ENCODE measurements at places on chromosomes 13 and 19.

DNA sequence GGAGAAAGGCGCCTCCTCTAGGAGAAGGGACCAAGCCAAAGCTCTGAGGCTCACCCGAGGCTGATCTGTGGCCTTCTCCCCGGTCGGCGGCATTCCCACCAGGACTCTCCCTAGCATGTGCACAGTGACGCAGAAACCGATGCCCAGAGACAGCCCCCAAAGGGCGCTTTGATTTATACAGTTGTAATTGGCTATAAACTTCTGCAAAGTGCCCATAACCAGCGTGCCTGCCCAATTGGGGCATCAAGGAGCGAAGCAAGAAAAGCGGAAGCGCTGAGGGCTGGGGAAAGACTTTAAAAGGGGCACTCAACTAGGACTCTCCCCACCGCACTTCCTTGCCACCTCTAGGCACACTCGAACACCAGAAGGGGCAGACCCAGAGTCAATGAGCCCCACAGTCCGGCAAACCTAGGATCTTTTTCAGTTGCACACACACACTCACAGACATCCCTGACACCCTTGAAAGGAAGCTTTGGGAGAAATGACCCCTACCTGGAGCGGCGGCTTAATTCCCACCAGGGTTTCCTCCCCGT lies 1.8 kb downstream of the CDX2 start:
- no peak for DNase-seq

- DNase-seq = no peak
Observed at GRCh38 chr13:32904266-32904665, 112.0 kb upstream of the KL start.

- DNase-seq = no peak
Observed at GRCh38 chr13:53201454-53202225, 173.0 kb downstream of the OLFM4 start.

- DNase-seq = no peak
Observed at GRCh38 chr13:83085186-83085900, 796.9 kb downstream of the SLITRK1 start.

GRCh38 chr13:105607016-105607415 lies 928.4 kb downstream of the EFNB2 start:
- DNase-seq = no peak

GRCh38 chr19:13872695-13873389 lies 4.1 kb upstream of the NANOS3 start:
- DNase-seq = no peak

GRCh38 chr13:99809926-99810325 lies 161.6 kb downstream of the ZIC5 start:
- DNase-seq = no peak

DNA sequence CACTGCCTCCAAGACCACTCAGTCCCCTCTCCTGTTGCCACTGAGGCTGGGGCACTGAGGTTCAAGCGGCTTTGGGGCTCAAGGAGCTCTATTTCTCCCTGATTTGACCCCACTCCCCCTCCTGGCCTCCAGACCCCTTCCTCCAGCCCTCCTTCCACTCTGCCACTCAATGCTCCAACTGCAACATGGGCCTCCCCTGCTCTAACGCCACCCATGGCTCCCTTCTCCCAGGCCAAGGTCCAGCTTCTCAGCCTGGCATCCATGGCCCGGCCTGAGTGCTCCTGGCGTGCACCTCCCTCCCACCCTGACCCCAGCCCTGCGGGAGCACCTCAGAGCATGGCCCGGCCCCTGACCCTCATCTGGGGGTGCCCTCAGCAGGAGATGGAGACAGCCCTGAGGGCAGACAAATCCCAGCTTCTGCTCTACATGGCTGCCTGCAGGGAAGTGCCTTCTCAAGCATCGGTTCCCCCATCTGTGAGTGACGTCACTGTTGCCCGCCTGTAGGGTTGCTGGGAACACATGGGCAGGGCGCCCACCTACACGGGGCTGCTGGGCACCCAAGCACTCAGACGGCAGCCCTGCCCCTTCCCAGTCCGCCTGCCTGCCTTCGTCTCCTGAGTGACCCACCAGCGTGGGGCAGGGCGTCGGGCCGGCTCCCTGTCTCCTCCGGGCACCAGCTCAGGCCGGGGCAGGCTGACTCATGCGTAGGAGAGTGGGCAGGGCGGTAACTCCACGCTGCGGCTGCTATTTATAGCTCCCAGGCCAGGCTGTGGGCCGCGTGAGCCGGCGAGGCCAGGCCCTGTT lies 1.6 kb upstream of the DIRAS1 start:
- no peak for DNase-seq

DNA sequence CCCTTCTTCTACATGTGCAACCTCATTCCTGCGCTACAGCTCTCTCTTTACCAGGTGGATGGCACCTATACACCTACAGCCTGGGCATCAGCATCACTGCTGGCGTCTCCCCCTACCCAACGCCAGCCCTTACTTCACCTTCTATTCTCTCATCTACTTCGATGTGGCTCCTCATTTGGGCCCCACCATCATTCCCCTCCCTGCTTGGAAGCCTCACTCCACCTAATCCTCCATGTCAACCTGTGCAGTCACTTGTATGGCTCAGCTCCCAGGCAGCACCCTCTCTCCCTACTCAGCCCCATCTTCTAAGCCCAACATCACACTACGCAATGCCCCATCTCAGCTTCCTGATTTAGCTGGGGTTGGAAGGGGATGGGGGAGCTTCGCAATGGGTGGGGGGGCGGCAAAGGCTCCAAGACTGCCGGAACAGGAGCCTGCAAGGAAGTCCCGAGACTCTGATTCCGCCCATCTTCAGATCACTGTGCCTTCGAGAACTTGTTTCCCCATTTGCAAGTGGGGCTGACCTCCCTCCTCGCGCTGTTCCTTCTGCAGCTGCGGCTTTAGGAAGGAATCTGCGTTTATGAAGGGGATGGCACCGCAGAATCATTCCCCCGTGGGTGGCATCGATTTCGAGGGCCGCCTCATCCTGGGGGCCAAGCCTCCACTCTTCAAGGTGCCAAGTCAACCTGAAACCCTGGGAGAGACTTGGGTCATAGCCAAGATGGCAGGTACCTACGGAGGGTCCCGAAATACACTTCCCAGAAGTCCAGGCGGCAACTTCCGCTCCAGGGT lies 913 bp downstream of the MZF1 start:
- no peak for DNase-seq

DNA sequence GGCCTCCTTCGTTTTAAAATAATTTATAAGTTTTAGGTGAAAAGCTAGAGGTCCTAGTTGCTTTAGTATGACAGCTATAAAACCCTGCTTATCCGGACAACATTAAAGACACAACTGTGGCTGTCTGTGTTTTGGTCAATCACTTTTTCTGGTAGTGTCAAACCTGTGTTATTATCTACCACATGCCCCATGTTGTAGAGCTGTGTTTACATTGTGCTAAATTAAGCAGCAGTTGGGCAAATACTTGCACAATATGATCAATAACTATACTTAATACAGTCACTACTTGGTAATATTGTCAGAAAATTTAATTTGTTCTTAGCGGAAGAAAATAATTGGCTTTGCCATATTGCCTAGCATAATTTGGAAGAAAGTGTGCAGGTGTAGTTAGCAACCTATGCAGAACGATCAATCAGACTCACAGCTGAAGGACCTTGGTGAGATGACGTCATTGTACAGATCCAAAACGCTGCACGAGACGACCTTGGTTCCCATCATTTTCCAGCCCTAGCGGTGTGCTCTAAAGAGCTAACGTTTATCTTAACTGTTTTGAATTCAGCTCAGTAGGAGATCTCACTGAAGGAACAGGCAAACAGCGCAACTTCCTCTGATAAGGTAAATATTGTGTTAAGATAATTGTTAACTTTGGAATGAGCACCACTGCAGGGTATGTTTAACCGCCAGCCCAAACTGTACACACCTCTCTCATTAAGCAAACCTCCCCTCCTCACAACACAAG lies 476.6 kb downstream of the IRS2 start:
- DNase-seq = no peak

- DNase-seq = no peak
Observed at GRCh38 chr19:10010247-10010691, at the start of gene COL5A3. TSS of gene COL5A3 (minus strand) at chr19:10010504. CDS start at chr19:10010385, 119 bp downstream.

GRCh38 chr13:109494925-109495369 lies 291.4 kb downstream of the IRS2 start:
- DNase-seq = no peak

DNA sequence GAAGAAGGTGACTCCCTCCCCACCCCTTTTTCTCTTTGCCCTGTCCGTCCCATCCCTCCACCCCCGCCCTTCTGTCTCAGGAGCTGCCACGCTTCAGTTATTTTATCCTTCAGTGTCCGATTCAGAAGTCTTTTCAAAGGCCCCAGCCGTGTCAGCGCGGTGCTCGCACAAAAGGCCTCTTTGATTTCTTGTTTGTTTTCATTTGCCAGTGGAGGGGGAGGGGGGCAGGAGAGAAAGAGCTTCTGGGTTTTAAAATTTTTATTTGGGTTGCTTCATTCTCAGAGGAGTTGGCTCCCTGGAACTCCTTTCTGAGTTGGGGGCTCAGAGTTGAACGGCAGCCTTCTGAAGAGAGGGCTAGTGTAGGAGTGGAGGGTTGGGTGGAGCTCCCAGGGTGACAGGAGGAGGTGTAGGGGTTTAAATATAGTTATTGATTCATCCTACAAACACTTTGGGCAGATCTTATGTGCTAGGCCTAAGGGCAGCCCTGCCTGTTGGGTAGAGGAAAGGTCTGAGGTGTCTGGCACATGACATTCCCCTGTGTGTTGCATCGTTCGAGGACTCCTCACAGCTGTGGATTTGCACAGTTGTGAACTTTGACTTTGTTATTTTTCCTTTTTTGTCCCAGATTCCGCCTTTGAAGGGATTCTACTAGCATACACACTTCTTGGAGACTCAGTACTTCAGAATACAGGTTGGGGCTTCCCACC lies 36.8 kb downstream of the NFIX start:
- DNase-seq = no peak

GRCh38 chr13:50033725-50034124 lies 18.5 kb downstream of the KCNRG start:
- no peak for DNase-seq

DNA sequence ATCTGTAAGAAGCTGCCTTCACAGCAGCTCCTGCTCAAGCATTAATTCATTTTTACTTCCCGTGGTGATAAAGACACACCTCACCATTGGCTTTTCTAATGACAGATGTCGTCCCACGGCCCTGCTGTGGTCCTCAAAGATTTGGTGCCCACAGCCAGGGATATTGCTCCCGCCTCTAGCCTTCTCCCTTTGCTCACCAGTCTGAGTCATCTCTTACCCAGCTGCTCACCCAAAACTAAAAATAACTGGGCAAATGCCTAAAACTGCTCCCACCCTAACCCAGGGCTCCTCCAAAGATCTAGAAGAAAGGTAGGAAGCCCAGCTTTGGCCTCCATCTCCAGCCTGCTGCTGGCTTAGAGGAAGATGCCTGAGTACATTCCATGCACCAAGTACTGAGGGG lies 371.1 kb upstream of the ZNF507 start:
- DNase-seq = no peak

DNA sequence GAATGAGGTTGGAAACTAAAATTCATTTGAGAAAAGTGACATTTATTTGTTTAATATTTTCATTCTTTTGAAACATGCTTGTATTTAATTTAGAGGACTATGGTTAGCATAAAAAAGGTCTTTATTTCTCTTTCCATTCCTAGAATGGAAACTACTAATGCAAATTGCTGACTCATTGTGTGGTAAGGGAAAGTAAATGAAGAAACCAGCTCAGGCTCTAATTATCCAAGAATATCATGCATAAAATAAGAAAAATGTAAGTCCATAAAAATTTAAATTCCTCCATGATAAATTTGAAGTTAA lies 777.0 kb upstream of the SLITRK1 start:
- DNase-seq = no peak

- no peak for DNase-seq
Observed at GRCh38 chr13:102983496-102983895, 82.7 kb downstream of the SLC10A2 start.

DNA sequence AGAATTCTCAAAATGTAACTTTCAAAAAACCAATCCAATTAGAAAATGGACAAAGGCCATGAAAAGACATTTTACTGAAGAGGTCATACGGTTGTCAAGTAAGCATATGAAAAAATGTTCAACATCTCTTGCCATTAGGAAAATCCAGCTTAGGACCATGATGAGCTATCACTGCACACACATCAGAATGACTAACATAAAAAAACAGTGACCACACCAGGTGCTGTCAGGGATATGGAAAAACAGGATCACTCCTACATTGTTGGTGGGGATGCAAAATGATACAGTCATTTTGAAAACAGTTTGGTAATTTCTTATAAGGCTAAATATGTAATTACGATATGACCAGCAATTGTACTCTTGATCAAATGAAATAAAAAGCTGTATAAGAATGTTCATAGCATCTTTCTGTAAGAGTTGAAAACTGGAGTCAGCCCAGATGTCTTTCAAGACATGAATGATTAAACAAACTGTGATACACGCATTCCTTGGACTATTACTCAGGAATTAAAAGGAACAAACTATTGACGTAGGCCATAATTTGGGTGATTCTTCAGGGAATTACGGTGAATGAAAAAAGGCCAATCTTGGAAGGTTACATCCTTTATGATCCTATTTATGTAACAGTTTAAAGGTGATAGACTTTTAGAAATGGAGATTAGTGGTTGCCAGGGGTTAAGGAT lies 26.9 kb upstream of the RCBTB2 start:
- DNase-seq = no peak

- peak; percentile 15 for DNase-seq
Observed at GRCh38 chr19:55605637-55606470, at the start of gene ZNF865. TSS of gene ZNF865 (plus strand) at chr19:55605647. CDS start at chr19:55613619, 7,972 bp downstream.

GRCh38 chr13:68304286-68304893 lies 1074.3 kb upstream of the PCDH9 start:
- DNase-seq = no peak

DNA sequence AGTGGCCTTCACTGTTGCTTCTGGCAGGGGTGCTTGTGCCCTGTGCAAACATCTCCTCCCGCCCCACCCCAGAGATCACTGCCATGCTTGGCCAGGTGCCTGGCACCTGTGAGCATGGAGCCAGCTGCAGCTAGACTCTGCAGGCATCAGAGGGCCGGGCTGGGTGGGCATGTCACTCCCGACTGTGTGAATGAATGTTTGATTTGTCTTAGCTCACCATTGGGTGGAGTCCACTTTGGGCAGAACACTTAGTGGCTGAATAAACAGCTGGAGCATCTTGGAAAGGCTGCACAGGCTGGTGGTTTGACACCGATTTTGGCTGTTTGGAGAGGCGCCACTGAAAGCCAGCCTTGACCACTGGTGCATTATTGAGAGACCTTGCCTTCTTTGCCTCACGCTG lies 267.3 kb downstream of the DLEU7 start:
- peak; percentile 79 for DNase-seq

DNA sequence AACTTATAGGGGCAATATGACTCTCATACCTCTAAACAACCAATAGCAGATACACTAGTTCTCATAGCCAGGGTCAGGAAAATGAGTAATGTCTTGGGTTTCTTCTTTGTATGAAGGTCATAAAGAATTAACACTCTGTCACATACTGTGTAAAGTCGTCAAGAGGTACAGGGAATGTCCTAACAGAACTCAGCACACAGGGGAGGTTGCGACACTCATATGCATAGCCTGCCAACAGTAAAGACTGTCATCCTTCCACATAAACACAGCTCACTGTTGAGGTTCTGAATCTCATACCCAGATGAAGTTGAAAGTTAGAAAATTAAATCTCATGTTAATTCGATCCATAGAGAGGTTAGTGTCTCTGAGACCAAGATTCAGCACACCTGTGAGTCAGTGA lies 34.2 kb upstream of the ZNF254 start:
- no peak for DNase-seq
